ENCODE measurements at places on chromosomes 2 and 18.

GRCh38 chr18:66344227-66344626, 259.7 kb downstream of the CDH19 start:
- DNase-seq: no peak

- DNase-seq: no peak
Measured at GRCh38 chr2:197149546-197149945, 161.0 kb downstream of the ANKRD44 start.

- DNase-seq: no peak
Measured at GRCh38 chr18:11369556-11369955, 220.2 kb upstream of the PIEZO2 start.

GRCh38 chr2:200447139-200447855, 62.6 kb downstream of the KCTD18 start:
- DNase-seq: no peak

DNA sequence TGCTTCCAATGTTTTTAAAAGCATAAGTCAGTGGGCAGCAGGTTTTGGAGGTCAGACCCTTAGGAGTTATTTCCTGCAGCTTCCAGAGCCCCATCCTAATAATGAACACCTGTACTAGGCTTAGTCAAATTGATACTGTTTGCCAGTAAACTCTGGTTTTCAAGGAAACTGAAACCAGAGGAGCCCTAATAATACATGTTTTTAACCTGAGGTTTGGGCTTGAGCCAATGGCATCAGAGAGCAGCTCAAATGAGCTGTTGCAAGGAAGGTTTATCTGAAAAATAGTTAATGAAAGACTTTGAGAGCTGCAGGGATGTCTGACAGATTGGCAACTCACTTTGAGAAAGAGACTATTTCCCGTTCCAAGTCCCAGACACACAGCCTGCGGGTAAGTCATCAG, 54.6 kb downstream of the DCC start:
- no peak for DNase-seq

Measured in amygdala (tissue), 56 donors.